ENCODE measurements at places on chromosomes 3 and 15.

DNA sequence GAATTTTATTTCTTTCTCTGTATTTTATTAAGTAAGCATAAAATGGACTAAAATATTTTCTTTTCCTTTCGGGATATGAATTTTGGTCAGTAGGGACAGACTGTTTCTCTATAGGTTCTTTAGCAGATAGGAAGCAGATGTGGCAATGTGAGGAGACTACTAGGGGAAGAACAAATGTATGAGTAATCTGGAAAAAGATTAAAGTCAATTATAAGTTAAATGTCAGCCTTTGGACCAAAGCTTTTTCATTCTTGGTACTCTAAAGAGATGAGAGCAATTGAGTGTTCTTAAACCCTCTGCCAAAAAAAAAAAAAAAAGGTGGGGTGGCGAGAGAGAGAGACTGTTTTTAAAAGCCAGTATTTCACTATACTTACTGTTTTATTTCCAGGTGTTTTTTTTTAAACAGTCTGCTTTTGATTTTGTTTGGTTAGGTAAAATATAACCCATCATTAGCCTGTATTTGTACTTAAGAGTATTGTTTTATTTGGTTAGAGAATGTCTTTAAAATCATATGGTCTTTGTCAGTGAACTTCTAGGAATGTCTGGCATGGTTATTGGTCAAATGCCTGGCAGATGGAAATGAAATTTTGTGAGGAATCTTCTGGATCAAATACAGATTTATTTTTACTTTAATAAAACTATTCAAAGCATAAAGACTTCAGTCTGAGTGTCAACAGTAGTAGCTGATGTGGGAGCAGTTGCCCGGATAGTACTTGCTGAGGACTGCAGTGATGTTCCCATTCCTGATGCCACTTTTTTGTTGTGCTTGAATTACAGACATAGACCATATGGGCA, 63.8 kb downstream of the LRRC49 start:
- no peak for DNase-seq

- DNase-seq, result no peak
Observed at GRCh38 chr3:45631486-45631885, 36.9 kb downstream of the LIMD1 start.

GRCh38 chr3:149701977-149702350, 44.1 kb upstream of the WWTR1 start:
- no peak for DNase-seq

GRCh38 chr3:180466401-180467011, 135.5 kb upstream of the TTC14 start:
- DNase-seq, result no peak

GRCh38 chr3:170162630-170163029, 18.9 kb downstream of the PHC3 start:
- no peak for DNase-seq

GRCh38 chr15:26355472-26356074, 417.3 kb downstream of the GABRB3 start:
- no peak for DNase-seq

GRCh38 chr15:64030123-64030522, 16.2 kb downstream of the DAPK2 start:
- DNase-seq, result no peak

DNA sequence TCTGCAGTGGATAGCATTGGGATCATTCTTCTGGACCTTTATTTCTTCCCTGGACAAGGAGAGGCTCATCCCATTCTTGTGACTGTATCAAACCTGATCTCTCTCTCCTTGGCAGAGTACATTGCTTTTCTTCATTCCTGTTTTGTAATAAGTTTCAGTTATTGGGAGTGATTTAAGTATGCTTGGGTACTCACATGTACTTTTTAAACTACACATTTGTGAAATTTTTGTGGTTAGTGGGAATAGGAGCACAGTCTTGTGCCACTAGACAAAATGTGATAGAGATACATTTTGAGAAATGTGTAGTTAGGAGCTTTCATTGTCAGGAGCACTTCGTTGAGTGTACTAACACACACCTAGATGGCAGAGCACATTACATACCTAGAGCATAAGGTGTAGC, 262.6 kb downstream of the C3orf38 start:
- DNase-seq, result no peak

DNA sequence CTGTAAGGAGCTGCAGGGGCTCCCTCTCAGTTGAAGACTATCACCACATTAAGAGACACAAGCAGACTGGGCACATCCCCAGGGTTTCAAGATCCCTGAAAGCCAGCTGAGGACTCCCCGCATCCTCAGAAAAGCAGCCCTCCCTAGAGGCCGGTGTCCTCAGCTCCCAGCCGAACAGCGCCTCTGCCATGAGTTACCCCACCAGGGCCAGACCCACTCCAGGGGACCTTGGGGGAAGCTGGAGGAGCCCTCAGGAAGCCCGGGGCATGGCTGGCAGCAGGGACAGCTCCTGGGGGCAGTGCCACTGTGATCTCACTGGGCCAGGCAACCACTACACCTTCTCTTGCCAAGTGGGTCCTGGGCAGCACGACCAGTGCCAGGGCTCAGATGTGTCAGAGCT, 8.1 kb downstream of the KLF15 start:
- no peak for DNase-seq

DNA sequence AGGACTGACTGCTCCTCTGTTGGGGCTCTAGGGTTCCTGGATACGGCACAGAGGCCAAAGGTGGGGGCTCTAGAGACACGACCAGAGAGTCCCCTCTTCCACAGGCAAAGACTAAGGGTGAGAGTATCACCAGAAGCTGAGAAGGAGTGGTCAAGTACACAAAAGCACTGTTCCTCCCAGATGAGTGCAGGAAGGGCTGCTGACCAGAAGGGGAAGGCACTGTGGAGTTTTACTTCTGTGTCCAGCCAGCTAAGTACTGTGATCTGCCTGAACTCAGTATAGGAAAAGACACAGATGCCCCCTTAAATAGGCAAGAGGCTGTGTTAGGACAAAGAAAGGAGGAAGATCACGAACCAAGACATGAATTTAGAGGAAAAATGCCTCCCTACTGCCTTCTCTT, 11.7 kb downstream of the MRPS11 start:
- DNase-seq, result no peak

DNA sequence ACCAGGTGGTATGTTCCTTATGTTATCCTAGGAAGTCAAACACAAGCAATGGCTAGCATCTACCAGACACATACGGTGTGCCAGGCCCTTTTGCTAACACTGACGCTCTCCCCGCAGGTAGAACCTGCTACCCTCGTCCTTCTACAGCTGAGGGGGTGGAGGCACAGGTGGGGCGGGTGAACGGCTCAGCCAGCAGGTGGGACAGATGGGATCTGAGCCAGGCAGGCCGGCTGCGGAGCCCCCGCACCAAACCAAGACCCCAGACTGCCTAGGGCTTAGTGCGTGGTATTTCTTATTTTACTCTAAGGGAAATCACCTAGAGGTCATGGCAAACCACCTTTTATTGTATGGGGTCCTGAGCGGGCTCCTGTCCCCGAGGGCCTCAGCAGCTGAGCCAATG, 53.9 kb upstream of the PCSK6 start:
- DNase-seq, result no peak

DNA sequence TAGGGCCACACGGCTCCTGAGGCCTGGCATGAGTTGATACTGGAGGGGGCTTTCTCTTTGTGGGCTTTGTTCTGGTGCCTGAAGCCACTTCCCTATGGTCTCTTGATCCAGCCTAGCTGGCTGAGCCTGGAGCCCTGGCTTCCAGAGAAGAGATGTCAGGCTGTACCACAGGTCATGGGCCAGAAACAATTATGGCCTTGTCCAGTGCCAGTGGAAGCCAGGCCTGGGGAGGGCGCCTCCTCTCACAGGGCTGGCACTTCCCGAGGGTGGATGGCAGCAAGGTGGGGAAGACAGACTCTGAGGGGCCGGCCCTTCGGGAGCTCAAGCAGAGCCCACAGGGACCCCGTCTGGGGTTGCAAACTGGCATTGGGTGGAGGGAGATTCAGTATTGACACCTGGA, 34.9 kb upstream of the ACAD9 start:
- DNase-seq, result no peak

DNA sequence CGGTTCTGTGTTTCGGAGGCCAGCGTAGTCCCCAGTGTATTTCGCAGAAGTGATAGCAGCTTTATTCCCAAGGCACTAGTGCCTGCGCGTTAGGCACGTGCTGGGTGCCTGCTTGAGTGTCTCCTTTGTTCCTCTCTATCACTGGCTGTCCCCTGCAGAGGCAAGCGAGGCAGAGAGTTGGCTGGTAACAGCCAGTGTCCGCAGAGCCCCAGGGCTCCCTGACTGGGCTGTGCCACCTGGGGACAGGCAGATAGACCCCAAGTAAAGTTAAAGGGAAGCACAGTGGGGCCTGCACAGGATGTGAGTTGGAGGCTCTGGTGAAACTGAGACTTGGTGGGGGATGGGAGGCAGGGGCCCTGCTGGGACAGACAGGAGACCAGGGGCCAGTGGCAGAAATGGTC, 50.7 kb downstream of the APBA2 start:
- no peak for DNase-seq

DNA sequence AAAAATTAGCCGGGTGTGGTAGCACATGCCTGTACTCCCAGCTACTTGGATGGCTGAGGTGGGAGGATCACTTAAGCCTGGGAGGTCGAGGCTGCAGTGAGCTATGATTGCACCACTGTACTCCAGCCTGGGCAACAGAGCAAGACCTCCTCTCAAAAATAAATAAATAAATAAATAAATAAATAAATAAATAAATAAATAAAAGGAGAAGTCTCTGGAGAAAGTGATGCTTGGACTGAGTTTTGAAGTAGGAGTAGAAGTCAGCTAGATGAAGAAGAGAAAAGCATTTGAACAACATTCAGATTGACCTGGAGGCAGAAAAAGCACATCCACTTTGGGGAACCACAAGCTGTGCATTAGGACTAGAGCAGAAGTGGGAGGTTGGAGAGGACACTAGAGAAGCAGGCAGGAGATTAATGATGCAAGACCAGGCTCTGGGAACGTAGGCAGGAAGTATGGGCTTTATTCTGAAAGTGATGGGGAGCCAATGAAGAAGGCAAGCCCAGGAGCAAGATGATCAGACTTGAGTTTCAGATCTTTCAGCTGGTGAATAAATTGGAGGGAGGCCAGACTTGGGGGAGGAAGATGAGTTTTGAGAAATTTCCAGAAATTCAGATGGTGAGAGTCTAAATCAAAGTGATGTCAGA, 48.7 kb downstream of the KLHL6 start:
- no peak for DNase-seq

DNA sequence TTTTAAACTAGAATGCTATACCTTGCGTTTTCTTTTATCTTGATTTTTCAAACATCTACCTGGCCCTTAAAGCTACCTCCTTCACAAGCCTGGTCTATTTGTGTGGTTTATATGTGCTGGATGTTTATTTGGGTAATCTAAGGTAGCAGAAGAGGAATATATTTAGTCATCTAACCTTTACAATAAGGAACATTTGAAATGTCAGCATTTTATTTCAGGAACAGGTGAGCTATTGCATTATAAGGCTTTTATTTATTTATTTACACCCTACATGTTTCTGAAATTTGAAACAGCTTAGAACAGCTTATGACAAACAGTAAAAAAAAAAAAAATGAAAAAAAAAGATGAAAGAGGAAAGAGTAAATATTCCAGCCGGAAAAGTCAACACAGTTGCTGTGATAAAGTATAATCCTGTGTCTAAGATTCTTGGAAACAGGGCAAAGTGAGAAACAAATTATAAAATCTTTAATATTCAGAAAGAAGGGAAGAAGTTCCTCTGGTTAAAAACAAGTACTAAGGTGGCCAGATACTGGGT, 19.5 kb downstream of the HHLA2 start:
- DNase-seq, result no peak

- no peak for DNase-seq
Observed at GRCh38 chr3:31919528-31919927, 61.5 kb downstream of the OSBPL10 start.

DNA sequence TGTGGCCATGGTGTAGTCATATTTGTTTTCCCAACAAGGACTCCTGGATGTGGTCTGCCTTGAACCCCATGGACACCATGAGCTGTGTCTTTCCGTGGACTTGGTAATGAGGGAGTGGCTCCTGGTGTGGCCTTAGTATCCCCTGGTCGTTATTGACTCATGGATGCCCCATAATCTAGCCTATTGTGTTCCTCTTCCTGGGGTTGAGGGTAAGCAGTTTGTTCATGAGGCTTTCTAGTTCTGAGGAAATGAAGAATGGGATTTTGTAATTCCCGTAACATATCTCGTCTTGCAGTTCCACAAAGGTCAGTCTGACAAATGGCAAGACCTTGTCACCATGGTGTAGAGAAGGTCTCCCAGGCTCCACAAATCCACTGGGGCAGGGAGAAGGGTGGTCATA, 22.6 kb downstream of the RAB7A start:
- no peak for DNase-seq

DNA sequence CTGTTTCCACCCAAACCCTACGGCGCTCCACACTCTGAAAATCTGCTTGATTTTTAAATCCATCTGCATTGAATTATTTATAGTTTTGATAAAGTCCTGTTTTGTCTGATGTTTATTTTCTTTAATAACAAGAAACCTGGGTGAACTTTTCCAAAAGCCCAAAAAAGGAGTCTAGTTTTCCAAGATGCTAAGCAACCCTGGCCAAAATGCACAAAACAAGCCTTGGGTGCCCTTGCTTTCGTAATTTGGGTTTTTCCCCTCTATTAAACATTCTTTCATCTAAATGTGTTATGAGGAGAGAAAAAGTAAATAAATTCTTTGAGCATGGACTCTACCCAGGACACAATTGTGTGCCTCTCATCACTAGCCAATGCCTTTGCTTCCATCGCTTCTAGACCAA, 468.9 kb downstream of the MCTP2 start:
- DNase-seq, result no peak
